ENCODE measurements at places on chromosomes 5 and 9.

DNA sequence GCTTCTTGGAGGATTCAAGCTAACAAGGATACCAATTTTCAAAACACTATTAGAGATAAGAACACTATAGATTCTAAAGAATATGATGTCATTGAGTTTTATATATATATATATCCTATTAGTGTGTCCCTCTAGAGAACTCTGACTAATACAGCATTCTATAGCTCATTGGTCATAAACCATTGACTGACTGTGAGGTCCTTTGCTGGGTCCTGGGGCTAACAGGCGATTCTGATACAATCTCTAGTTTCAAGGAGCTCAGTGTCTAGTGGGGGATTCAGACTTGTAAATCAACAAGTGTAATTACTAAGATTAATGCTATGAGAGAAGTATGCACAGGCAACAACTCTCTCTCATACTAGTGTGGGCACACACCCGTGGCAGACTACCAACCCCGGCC is 234.5 kb downstream of the DENND1A start:
- DNase-seq: no peak
- no peak overlapping the region for H3K4me3 ChIP-seq
- H3K27ac ChIP-seq: no peak overlapping the region

- H3K4me1 ChIP-seq: no peaks in the 10 kb centered on the region
- no peak overlapping the region for H3K27ac ChIP-seq
- no peaks in the 10 kb centered on the region for H3K27me3 ChIP-seq
- no peak for DNase-seq
- no peaks in the 10 kb centered on the region for H3K36me3 ChIP-seq
- no peak overlapping the region for H3K4me3 ChIP-seq
These were observed 265.1 kb downstream of the PSAT1 start for GRCh38 chr9:78562021-78562420.

DNA sequence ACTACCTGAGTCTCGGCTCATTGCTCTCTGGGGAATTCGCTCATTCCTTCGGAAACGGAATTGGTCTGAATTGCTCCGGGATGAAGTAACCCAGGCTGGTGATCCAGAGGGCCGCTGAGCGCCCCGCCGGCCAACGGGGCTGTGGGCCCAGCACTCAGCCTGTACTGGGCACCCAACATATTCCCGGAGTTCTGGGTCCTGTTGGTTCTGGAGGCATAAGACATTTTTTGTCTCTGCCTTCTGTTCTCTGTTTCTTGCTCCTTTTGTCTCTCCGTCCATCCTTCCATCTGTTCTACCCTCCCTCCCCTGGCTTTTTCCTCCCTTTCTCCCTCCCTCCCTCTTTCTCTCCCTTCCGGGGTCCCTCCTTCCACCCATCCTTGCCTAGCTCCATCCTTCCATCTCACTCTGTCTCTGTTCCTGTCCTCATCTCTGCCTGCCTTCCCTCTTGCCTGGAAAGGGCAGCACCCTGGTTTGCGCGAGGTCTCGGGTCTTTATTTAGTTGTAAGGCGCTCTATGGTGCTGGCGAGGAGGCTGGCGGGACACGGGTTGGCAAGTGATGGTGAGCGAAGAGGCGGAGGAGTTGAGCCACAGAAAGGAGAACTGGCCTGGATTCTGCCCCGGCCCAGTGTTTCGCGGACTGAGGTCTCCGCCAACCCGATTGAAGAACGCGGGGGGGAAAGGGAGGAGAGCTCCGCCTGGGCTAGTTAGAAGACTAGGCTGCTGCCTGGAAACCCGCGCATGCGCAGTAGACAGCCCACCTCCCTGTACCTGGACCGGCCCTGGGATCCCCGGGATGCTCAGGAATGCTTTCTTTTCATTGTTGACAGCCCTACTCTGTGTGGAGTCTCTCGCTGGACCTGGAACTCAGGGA is 1468.0 kb downstream of the FOXD4L5 start:
- H3K27ac ChIP-seq: no peak overlapping the region
- H3K4me3 ChIP-seq: peak overlapping the region; percentile 18
- peaks cover 14% of the 10 kb centered on the region for H3K4me1 ChIP-seq

DNA sequence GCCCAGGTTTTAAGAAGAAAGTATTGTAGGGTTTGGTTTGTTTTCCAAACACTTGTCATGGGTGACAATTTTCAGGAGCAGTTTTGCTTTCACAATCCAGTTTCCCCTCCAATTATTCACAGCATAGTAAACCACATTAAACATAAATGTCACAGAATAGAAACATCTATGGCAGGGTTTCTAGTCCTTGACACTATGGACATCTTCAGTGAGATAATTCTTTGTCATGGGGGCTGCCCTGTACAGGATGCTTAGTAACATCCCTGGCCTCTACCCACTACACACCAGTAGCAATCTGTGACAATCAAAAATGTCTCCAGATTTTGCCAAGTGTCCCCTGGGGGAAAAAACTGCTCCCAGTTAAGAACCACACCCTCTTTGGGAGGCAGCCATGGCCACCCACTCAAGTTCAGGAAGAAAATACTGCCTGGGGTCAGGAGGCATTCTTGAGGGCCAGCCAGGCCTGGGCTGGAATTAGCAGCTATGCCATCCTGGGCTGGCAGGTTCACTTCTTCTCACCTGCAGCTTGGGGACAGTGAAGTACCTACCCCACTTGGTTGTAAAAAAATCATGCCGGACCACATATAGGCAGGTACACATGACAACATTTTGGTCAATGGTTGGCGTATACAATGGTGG is 116.3 kb downstream of the HSD17B3 start:
- H3K36me3 ChIP-seq: no peaks in the 10 kb centered on the region
- no peak for DNase-seq
- H3K4me1 ChIP-seq: peaks cover 3% of the 10 kb centered on the region
- H3K27ac ChIP-seq: no peak overlapping the region
- no peak overlapping the region for H3K4me3 ChIP-seq

DNA sequence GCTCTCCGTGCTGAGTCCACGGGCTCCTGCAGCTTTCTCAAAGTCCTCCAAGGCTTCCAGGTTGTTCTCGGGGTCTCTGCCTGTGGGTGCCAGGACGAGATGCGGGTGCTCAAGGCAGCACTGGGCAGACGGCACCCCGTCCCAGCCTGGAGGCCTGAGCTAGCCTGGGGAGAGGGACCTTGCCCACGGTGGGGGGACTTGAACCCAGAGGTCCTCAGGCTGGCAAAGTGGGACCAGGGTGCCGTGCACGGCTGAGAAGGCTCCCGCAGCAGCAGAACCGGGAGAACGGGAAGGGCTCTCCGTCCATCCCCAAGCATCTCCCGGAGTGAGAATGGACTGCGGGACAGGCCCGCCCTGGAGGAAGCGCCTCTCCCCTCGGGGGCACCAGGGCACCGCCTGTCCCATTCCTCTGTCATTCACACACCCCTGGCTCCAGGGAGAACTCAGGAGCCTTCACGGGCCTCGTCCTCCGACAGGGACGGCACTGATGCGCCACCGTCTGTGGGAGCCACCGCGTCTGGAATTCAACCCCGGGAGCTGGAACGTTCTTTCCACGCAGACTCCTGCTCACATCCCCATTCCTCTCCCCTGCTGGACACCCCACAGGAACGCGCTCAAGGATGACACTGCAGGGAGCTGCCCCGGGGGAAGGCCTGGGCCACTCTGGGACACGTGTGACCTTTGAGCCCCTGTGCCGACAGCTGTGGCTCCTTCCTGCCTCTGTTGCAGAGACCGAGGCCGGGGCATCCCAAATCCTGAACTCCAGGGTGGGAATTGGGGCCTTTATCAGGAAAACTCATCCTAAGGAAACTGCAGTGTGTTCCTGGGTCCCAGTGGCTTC is 16.3 kb upstream of the OBP2B start:
- DNase-seq: no peak
- H3K27me3 ChIP-seq: peaks cover 42% of the 10 kb centered on the region
- H3K36me3 ChIP-seq: no peaks in the 10 kb centered on the region
- no peak overlapping the region for H3K4me3 ChIP-seq
